Neural cell (in vitro differentiated cells): ENCODE measurements at places on chromosomes 1 and 21. TPM values are rescaled to one million over a fixed set of nuclear protein-coding genes. Genes with fewer than 3 reads are reported as not detected.

Gene ICOSLG
- polyA plus RNA-seq, result not detected in 2 replicates

Gene DNASE2B
- polyA plus RNA-seq, result 26.1 and 27.9 TPM in 2 replicates

Gene LCE1B
- polyA plus RNA-seq, result not detected in 2 replicates

Gene TMEM54
- 2.1 TPM in 1 of 2 replicates, not detected in the other for polyA plus RNA-seq

Gene REN
- not detected in 2 replicates for polyA plus RNA-seq

Gene IFI44L
- 0.10 TPM in 1 of 2 replicates, not detected in the other for polyA plus RNA-seq

Gene MSH4
- 0.43 and 0.48 TPM in 2 replicates for polyA plus RNA-seq

Gene PLA2G2A
- not detected in 2 replicates for polyA plus RNA-seq

Gene TRPM2
- 0.14 and 0.16 TPM in 2 replicates for polyA plus RNA-seq

Gene PRDM16
- 0.16 and 0.21 TPM in 2 replicates for polyA plus RNA-seq

Gene VASH2
- polyA plus RNA-seq, result 65.2 and 69.5 TPM in 2 replicates

Gene NBPF4
- polyA plus RNA-seq, result not detected in 2 replicates

Gene KPRP
- not detected in 2 replicates for polyA plus RNA-seq

Gene GBP7
- not detected in 2 replicates for polyA plus RNA-seq
